Activated CD4-positive, alpha-beta T cell treated with anti-CD3 and anti-CD28 coated beads, Interleukin-10, Interleukin-2, amounts not matched to agents 100 ng/mL and 50 ng/mL, durations not matched to agents 16 hours and 8 hours (primary cell): ENCODE measurements at places on chromosomes 2 and 18.
A peak's percentile ranks its signal among the peaks of the same experiment; 100 is the strongest.

DNA sequence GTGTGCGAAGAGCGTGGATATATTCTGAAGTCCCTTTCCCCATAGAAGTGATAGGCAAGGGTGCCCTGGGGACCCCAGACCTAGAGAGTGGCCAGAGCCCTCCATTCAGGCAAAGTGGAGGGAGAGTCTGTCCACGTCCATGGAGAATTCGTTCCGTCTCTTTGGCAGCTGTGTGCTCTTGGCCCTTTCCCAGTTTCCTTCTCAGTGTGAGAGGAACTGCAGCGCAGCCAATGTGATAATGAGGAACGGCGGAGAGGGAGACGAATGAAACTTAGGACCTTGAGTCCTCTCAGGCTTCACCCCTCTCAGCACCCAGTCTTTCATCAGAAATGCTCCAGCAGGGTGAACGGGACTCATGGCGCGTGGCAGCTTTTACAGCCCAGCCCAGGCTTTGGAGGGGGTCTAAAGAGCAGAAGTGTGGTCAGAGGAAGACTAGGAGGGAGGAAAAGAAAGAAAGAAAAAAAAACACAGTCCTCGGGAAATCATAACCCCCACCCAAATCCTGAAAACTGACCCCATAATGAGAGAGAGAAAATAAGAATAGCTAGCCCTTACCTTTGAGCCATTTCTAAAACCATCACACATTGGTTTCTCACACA, 95.0 kb upstream of the RIOK3 start:
- DNase-seq = no peak

GRCh38 chr18:41444943-41445342, 510.1 kb upstream of the PIK3C3 start:
- no peak for DNase-seq

- no peak for DNase-seq
Measured at GRCh38 chr18:65706646-65707045, 44.2 kb upstream of the CDH7 start.

- peak; percentile 88 for DNase-seq
Measured at GRCh38 chr2:156399950-156400705, 36.1 kb upstream of the GPD2 start.

GRCh38 chr2:75076088-75076487, 117.6 kb downstream of the POLE4 start:
- no peak for DNase-seq

DNA sequence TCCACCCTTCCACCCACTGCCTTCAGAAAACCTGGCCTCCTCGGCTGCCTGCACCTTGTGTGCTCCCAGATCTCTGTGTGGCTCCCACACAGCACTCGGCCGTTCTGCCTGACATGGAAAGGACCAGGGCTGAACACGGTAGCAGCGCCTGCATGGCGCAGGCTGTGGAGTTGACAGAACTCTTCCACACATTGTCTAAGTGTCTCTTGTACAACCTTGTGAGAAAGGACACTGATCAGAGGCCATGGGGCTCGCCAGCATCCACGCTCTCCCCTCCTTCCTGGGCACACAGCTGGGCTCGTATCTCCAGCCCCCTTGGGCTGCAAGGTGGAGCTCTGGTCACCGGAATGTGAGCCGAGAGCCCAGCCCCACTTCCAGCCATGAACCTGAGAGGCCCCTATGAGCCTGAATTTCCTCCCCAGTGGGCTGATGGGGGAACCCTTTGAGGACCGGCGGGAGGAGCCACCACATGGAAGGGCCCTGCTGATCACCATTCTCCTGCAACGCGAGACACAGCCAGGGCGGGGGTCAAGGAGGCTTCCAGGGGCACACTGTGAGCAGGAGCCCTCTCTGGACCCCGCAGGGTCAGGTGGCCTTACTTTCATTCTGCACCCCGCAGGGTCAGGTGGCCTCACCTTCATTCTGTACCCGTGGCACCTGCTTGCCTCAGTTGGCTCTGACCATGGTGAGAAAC, 314.2 kb upstream of the MYT1L start:
- DNase-seq = no peak

DNA sequence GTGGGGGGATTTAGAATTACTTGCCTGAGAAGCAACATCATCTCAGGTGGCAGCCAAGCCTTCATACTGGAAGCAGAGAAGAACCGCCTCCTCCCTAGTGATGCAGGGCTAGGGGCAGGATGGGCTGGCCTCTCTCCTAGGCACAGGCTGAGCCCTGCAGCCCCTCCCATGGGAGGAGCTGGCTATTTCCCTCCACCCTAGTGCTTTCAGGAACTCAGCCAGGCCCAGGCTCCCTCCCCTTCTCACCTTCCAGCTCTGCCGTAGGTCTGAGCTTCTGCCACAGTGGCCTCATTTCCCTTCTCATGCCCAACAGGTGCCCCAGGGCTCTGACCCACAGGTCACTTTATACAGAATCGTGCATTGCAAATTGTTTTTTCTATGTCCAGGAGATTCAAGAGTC, 31.0 kb downstream of the CENPA start:
- no peak for DNase-seq

GRCh38 chr18:12791610-12792009, 88.8 kb downstream of the PSMG2 start:
- DNase-seq = no peak

GRCh38 chr18:78587626-78588600, 391.7 kb upstream of the SALL3 start:
- DNase-seq = no peak

DNA sequence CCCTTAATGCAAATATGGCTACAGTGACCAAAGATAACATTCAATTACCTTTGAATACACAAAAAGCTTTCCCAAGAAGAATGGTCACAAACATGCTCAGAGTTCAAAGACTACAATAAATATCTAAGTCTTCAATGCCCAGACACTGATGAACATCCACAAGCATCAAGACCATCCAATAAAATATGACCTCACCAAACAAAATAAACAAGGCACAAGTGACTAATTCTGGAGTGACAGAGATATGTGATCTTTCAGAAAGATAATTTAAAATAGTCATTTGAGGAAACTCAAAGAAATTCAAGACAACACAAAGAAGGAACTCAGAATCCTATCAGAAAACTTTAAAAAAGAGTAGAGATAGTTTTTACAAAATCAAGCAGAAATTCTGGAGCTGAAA, 40.6 kb upstream of the CAPN13 start:
- no peak for DNase-seq

- DNase-seq = no peak
Measured at GRCh38 chr2:127542231-127542630, 6.7 kb downstream of the MYO7B start.

DNA sequence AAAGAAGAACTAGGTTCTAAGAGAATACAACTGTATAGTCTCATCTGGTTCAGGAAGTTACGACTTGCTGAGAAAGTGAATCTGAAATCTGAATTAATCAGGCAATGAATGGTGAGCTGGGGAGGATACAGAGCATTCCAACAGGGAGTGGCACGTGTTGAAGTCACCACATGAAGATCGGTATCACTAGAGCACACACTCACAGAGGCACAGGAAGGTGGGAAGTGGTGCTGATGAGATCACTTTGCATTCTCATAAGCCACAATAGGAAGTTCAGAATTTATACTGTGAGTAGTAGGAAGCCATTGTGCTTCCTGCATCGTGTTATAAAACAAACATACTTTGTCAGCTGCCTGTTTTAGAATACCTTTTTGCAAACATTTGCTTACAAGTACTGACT, 615.0 kb upstream of the DDX18 start:
- DNase-seq = no peak

DNA sequence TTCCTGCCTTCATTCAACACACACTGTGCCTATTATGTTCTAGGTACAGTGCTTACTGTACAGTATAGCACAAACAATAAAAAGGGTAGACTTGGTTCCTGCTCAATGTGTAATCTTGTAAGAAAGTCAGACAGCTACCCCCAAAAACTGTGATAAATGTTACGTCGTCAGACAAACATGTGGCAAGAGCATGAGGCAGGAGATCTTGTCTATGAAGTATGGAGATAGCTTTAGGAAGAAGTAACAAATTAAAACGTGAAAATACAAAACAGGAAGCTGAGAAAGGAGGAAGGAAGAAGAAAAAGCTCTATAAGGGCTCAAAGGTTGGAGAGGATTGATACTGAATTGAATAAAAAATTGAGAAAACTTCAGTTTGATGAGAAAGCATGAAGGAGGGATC, 276.2 kb upstream of the HNRNPA3 start:
- DNase-seq = no peak

GRCh38 chr2:119227346-119227745, 3.7 kb downstream of the STEAP3 start:
- DNase-seq = no peak

- DNase-seq = no peak
Measured at GRCh38 chr2:240620149-240620731, 5.0 kb upstream of the GPR35 start.

DNA sequence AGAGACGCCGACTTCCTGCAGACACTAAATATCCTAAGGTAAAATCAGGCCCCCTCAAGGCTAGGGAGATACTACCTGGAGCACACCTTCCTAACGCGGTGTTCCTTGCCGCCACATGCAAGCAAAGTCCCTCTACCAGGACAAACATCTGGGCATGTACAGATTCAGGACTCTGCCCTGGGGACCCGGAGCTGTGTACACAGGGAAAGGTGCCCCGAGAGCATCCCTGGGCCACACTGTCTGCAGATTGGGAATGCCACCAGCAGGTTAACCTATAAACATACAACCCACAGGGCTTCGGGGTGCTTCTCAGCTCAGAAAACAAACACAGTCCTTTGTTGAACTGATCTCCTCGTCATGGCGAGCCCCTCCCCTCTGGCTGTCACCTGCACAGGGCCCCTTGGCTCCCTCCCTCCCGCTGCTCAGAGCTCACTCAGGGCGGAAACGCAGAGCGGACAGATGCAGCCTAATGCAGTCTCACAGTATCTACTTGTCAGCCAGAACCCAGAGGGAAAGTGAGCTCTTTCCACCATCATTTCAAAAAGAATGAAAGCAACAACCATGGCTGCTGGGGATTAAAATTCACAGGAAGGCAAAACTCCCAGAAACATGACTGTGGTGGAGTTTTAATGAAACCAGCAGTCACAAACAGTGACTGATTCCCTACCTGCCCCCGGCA, 218.8 kb downstream of the HDAC4 start:
- no peak for DNase-seq

- no peak for DNase-seq
Measured at GRCh38 chr2:9037166-9037565, 33.7 kb upstream of the MBOAT2 start.

DNA sequence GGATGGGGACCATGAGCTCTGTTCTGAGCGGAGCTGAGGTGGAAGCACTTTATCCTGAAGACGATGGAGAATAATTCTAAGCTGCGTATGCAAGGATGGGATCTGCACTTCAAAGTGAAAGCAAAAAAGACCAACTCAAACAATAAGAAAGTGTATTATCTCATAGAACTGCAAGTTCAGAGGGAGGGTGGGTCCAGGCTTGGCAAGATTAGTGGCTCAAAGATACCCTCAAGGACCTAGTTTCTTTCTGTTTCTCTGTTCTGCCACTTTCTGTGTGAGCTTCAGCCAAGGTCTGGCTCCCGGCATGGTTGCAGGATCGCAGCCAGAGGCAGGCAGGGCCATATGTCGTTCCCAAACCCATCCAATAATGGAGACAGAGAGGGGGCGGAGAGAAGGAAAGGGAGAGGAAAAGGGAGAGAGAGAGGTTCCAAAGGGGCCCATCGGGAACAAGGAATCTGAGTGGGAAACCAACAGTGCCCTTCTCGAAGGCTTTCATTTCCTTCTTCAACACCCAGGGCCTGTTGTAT, 169.2 kb upstream of the NCK2 start:
- DNase-seq = no peak

GRCh38 chr2:165793161-165793778, 777 bp downstream of the GALNT3 start:
- peak; percentile 27 for DNase-seq

- peak; percentile 31 for DNase-seq
Measured at GRCh38 chr2:138829326-138829919, 49.2 kb upstream of the NXPH2 start.

- no peak for DNase-seq
Measured at GRCh38 chr2:202690321-202690900, 55.6 kb downstream of the FAM117B start.

- no peak for DNase-seq
Measured at GRCh38 chr18:63099848-63100629, 219.5 kb downstream of the BCL2 start.

DNA sequence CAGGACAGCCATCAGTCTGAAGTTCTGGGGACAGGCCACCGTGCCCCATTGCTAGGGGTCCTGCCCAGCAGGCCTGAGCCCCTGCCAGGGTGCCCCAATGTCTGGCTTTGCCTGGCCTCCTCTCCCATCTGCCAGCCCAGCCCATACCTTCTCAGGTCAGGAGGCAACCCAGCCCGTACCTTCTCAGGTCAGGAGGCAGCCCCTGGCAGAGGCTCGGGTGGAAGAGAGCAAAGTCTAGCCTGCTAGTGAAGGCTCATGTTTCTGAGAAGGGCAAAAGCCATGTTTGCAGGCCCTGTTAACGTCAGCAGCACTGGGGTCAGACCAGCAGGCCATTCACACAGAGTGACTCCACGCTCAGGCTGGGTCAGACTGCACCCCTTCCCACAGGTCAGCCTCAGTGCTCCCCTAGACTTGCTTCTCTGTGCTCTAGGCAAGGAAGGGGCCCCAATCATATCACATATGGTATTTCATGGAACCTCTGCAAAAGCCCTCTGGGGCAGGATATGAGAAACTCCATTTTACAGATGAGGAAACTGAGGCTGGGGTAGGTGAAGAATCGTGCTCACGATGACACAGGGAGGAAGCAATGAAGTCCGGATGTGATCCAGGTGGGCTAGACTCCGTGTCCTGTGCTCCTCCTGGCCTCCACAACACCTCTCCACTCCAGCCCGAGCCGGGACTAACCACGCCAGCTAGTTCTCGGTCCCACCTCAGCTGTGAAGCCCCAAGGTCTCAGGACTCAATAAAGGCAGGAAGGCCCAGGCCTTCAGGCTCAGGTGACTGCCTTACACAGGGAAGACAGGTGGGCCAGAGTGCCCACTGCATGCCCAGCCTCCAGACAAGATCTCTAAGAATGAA, 9.5 kb downstream of the SDC1 start:
- no peak for DNase-seq

DNA sequence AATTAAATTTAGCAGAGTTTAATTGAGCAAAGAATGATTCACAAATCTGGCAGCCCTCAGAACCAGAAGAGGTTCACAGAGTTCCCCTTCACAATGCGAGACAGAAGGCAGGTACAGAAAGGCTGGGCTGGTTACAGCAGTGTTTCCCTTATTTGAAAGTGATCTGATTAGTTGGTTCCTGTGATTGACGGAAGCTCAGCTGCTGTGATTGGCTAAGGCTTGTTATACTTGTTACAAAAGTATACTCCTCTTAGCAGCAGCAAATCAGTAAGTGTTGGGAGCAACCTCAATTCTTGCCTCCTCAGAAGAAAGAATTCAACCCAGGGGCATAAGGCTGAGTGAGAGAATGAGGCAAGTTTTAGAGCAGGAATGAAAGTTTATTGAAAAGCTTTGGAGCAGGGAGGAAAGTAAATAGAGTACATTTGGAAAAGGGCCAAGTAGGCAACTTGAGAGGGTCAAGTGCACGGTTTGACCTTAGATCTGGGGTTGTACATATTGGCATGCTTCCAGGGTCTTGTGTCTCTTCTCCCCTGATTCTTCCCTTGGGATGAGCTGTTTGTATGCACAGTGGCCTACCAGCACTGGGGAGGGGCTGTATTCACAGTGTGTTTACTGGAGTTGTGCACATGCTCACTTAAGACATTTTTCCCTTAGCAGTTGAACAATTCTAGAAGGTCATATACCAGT, 431.8 kb upstream of the RAB12 start:
- DNase-seq = no peak

GRCh38 chr2:85768713-85769112, 14.9 kb downstream of the ATOH8 start:
- DNase-seq = no peak
